ENCODE measurements at places on chromosomes 1 and 21.
A peak's percentile ranks its signal among the peaks of the same experiment; 100 is the strongest.

DNA sequence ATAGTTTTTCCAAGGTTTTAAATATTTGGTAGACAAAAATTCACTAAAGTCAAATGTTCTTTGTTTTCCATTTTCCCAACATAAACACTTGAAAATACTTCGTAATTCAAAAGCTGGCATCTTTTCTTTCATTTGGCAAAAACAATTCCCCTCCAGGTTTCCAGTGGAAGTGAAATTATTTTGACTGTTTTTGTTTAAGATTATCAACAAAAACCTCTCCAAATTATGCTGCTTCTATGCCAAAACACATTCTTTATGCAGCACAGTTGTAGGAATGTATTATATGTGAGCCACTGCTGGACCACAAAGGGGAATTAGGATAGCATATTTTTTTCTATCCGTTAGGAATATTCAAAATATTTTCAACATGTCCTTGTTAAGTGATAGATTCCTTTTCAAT is 44.1 kb downstream of the SLC5A9 start:
- no peak for DNase-seq

- DNase-seq, result peak; percentile 30
These were observed 12.4 kb downstream of the LAMC2 start for GRCh38 chr1:183198463-183198862.

GRCh38 chr1:30768830-30769718 is 11.5 kb upstream of the LAPTM5 start:
- DNase-seq, result no peak

GRCh38 chr1:247366926-247367645 is 35.4 kb upstream of the ZNF496 start:
- DNase-seq, result no peak

- peak; percentile 33 for DNase-seq
These were observed 48.3 kb downstream of the SIM2 start for GRCh38 chr21:36747041-36747814.

- DNase-seq, result no peak
These were observed 30.6 kb downstream of the PRDM15 start for GRCh38 chr21:41848533-41848932.

DNA sequence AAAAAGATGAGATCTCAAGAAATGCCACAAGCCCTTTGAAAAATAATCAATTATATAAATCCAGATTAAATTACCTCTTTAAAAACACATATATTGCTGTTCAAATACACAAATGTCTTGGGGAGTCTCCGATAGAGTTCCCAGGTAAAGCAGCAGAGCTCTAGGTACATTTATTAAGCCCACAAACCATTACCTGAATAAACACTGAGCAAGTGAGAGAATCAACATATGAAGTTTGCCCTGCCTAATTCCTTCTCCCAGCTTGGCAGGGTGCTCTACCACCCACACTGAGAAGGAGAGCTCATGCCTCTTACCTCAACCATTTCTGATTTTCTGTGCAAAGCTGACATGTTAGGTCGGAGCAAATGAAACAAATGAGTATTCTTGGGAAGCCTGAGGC is 402.4 kb downstream of the KCNH1 start:
- no peak for DNase-seq

GRCh38 chr1:30909365-30910068 is 959 bp upstream of the SDC3 start:
- no peak for DNase-seq

- DNase-seq, result no peak
These were observed 3.9 kb downstream of the RNF220 start for GRCh38 chr1:44408632-44409602.

DNA sequence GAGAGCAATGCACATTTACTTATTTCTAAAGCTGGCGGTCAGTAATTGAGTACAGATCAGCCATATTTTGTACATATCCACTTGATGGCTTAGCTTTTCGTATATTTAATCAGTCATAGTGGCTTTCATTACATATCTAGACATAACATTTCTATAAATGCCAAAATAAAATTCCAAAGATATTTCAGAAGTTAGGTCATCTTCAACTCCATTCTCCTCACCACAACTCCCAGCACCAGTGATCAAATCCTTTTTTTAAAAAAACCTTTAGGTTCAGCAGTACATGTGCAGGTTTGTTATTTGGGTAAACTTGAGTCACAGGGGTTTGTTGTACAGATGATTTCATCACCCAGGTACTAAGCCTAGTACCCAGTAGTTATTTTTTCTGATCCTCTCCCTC is 53.9 kb upstream of the GNG4 start:
- peak; percentile 18 for DNase-seq

GRCh38 chr21:42194863-42195262 is 24.1 kb upstream of the ABCG1 start:
- no peak for DNase-seq

- DNase-seq, result no peak
These were observed 68.2 kb upstream of the KCNJ6 start for GRCh38 chr21:37984416-37984815.

- no peak for DNase-seq
These were observed 22.1 kb downstream of the TFB2M start for GRCh38 chr1:246544001-246544400.

DNA sequence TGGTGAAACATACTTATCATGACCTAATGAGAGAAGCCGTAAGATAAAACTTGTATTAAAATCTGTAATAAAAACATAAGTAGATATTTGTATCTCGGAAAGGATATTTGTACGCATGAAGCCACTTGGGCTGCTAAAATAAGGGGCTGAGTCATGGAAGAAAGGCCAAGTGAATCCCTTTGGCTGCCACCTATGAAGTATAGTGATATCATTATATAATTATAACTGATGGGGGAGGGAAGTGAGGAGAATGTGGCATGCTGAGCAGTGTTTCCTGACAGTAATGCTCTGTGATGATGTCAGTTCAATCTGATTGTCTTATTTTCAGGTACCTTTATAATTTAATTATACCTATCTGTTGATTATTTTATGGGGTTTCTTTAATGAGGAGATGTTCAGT is 13.6 kb downstream of the RWDD3 start:
- no peak for DNase-seq

DNA sequence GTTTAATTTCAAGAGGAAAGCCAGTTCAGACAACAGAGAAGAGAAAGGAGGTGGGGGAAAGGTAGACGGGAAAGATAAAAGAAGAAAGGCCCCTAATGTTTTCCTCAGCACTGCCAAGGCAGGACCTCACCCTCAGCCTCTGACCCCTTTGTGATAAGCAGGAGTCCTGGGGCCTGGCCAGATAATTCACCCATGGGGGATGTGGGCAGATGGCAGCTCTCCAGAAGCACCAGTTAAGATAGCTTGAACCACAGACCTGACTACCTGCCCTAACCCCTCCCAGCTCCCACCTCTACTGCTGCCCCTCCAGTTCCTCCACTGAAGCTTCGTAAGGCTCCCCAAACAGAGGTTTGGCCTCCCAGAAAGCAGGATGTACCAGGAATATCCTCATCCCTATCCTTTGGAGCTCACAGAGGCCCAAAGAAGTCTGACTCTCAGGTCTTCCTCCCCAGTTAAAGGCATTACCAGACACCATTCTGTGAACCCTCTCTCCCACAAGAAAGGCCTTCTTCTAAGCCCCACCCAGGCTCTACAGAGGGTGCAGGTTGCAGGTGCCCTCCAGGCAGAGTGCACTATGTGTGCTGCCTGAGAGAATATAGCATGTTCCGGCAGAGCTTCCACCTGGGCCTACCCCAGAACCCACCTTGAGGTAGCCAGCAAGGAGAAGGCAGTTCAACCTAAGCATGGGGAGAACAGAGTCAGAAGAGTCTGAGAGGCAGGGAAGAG is 9.2 kb upstream of the SNAPIN start:
- DNase-seq, result no peak

DNA sequence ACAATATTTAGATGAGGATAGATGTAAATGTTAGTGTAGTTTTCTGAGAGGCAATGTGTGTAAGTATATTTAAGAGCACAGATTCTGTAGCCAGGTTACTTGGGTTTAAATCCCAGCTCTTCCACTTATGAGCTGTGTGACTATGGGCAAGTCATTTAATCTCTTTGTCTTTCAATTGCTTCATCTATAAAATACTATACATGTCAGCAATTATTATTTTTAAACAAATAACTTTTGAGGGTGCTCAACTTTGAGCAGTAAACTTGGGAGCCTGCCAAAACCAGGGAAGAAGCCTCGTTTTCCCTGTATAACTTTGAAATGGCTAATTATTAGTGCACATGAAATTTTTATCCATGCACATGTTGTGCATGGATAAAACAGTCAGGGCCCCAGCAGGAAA is 222.8 kb downstream of the FOXD2 start:
- no peak for DNase-seq

DNA sequence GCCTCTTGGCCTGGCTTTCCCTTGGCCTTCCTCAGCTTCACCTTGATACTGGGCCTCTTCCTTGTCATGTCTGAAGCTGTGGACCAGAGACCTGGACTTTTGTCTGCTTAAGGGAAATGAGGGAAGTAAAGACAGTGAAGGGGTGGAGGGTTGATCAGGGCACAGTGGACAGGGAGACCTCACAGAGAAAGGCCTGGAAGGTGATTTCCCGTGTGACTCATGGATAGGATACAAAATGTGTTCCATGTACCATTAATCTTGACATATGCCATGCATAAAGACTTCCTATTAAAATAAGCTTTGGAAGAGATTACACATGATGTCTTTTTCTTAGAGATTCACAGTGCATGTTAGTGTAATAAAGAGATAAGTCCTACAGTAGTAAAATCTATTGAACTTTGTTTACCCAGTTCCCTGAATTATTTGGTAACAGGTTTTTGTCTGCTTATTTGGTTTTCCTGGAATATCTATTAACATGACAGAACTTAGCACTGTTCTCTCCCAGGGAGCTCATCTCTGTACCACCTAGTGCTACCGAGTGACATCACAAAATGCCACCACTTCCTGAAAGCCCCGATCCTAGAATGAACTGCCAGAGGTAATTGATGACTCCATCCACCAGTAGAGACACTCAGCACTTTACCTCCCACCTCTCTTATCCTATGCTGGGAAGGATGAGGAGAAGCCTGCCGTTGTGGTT is 22.2 kb downstream of the UBE2T start:
- no peak for DNase-seq

DNA sequence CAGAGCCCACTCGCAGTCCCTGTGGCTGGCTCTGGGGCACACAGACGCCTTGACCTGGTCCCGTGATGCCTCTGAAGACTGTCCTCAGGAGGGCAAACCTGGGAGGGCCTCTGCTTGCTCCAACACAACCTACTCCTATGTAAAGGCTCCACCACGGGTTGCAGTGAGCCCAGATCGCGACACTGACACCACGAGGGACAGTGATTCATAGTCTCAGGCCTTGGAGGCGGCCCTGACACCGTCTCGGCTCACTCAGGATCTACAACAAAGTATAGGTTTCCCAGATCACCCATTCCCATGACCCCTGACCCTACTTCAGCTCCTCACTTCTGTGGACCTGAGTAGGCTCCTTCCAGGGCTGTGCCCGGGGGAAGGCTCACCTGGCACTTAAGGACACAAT is 28.0 kb downstream of the NOL9 start:
- DNase-seq, result no peak

DNA sequence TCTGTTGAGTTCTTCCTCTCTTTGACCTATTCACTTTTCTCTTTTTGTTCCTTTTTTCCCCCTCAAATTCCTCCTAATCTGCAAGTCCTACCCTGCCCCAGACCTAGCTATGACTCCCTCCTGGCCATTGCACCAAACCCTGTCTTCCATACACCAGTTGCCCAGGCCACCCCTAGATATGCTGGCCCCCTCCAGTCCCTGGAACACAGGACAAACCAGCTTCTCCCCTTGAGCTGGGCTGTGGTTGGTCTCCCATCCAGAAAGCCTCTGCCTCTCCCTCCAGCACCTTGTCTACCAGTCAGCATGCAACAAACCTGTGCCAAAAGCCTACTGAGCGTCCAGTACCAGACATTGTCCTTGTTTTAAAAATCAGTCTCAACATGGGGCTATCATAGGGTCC is 59.4 kb downstream of the ELK4 start:
- DNase-seq, result no peak

GRCh38 chr1:243732637-243733036 is 117.4 kb downstream of the AKT3 start:
- no peak for DNase-seq

- DNase-seq, result no peak
These were observed 143.6 kb upstream of the RAB4A start for GRCh38 chr1:229127301-229127700.

- no peak for DNase-seq
These were observed 38.2 kb downstream of the BRINP3 start for GRCh38 chr1:190439447-190439846.

GRCh38 chr1:31976401-31976800 is 37.3 kb upstream of the KHDRBS1 start:
- DNase-seq, result no peak

DNA sequence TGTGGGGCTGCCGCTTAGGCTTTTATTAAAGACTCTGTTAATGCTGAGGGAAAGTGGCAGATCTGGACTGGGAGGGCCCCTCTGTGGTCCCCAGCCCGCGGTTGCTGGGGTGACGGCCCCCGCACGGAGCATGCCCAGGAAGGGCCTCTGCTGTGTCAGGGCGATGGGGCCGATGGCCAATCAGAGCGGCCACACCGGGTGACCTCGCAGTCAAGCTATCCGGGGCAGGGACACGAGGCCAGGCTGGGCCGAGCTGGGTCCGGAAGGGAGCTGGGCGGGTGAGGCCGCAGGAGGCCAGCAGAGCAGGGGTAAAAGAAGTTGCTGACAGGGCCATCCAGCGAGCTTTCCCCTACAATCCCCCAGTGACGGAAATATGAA is 145.1 kb downstream of the CASZ1 start:
- DNase-seq, result no peak

DNA sequence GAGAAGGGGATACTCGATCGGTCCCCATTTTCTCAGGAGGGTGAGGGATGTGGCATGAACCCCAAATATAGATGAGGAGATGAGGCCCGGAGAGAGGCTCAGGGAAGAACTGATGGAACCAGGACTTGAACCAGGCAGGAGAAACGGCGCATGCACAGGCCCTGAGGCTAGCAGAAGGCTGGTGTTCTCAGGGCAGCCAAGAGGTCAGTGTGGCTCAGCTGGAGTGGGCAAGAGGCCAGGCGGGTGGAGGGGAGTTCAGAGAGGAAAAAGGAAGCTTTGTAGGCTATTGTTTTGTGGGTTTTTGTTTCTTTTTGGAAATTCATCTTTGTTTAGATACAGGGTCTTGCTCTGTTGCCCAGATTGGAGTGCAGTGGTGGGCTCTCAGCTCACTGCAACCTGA is 122.0 kb downstream of the LACTBL1 start:
- DNase-seq, result peak; percentile 34

DNA sequence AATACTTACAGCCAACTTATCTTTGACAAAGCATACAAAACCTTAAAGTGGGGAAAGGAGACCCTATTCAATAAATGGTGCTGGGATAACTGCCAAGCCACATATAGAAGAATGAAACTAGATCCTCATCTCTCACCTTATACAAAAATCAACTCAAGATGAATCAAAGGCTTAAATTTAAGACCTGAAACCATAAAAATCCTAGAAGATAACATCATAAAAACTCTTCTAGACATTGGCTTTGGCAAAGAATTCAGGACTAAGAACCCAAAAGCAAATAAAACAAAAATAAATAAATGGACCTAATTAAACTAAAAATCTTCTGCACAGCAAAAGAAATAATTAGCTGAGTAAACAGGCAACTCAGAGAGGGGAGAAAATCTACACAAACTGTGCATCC is 335.6 kb upstream of the PBX1 start:
- no peak for DNase-seq
